ENCODE measurements at places on chromosomes 2 and 18.

DNA sequence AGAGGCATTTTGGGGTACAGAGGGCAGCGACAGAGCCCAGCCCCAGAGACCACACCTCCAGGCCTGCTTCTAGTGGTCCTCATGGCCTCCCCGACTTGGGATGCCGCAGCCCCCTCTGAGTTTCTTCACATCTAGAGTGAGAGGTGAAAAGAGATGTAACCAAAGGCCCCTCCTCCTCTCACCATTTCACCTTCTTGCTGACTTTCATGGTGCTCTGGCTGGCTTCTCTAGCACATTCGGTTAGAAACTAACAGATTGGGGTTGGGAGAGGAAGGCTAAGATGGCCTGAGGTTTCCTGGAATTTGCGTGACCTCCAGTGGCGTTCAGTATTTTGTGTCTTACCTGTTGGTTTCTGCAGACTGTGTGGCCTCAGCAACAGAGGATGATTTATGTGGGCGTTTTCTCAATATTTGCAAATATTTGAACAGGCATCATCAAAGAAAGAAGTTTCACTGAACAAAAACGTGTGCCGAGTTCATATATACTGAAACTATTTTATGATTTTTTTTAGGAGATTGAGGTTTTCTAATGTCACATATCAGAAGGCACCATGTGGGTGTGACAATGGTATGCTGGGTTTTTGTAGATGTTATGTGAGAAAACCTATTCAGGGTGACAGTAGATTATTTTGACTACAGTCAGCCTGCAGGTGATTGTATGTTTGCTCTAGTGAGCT, 69.9 kb upstream of the BCL2L11 start:
- DNase-seq, result no peak

DNA sequence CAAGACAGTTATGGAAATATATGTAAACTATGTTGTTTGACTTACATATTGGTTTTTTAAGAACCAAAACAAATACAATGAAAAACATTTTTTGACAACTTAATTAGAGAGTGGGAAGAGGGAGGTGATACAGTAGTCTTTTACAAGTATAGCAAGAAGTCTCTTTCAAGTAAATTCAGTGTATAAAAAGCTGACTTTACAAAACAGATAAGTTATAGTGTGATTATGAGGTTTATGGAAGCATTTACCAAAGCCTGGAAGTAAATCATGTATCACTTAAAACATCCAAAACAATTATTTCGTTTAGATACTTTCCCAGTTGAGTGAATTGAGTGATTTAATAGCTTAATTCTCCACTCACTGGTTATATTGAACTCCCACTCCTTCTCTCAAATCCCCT, 66.7 kb upstream of the SLC4A10 start:
- no peak for DNase-seq

GRCh38 chr2:10837298-10838266, 25.0 kb upstream of the PDIA6 start:
- no peak for DNase-seq

DNA sequence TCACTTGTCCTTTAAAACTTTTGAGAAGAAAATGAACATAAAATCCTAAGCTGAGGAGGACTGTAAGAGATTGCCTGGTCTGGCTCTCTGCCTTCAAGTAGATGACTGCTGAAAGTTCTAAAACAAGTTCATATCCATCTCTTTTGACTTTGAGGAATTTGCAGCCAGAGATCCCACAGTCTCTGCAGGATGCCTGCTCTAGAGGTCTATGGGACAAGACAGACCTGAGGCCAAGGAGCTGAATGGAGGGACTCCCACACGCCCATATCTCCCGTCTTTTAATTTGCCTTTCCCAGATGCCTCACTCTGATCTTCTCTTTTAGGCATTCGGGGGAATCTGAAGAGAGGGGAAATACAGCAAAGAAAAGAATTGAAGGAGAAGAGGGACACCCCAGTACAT, 255.9 kb upstream of the RASGRP3 start:
- DNase-seq, result no peak

- DNase-seq, result no peak
Measured at GRCh38 chr2:4416431-4416830, 713.1 kb downstream of the DCDC2C start.

DNA sequence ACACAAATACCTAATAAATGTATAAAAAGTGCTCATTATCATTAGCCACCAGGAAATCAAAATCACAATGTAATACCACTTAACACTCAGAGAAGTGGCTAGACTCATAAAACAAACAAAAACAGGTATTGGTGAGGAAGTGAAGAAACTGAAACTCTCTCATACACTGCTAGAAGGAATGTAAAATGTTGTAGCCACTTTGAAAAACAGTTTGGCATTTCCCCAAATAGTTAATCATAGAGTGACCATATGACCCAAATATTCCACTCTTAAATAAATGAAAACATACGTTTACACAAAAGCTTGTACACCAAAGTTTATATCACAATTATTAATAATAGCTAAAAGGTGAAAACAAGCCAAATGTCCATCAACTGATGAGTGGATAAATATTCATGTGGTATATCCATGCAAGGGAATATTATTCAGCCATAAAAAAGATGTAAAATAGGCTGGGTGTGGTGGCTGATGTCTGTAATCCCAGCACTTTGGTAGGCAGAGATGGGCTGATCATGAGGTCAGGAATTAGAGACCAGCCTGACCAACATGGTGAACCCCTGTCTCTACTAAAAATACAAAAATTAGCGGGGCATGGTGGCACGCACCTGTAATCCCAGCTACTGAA, 86.2 kb upstream of the COL5A2 start:
- DNase-seq, result no peak

GRCh38 chr2:236238751-236239150, 25.5 kb downstream of the ASB18 start:
- DNase-seq, result no peak

DNA sequence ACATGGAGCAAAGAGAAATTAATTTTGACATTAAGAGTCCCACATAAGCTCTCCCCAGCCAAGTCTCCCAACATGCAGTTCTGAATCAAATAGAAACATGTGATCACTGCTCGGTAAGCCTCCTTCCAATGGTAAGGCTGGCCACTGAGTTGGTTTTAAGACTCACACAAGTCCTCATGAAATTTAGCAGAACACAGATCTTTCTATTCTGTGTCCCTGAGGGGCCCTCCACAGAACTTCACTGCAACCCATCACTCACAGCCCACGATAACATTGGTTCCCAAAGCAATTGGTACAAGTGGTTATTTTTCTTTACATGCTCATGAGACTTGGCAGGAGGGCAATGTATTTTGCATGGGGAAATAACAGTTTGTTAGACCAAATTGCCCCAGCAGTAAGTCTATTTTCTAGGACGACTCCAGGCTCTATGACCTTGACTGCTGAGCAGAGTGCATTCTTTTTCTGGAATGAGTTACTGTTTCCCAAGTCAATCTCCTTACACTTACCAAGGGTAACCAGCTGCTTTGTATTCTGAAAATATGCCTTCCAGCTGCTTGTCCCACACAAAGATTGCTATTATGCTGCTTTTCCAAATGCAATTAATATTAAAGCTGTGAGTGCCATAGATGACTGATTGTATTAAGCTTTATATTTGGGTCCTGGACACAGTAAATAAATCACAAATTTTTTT, 142.3 kb upstream of the TANK start:
- DNase-seq, result no peak

DNA sequence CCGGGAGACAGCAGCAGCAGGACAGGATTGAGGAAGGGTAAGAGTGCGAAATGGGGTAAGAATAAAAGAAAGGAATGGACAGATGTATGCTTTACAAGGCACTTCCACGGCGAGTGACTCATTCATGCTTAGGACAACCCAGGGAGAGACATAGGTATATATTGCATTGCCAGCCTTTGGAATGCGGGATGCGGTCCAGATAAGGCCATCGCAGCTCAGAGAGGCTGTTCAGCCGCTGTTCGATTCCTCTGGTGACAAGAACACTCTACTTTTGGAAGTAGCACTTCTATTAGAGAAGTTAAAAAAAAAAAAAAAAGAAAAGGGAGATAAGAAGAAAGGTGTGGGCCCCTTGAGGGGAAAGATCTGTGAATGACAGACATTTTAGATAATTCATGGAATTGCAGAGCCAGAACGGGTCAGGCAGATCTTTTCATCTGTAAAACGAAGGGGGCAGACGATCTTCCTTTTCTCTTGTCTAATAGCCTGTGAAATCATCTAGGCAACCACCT, 819 bp upstream of the NCOA1 start:
- DNase-seq, result peak; percentile 52

DNA sequence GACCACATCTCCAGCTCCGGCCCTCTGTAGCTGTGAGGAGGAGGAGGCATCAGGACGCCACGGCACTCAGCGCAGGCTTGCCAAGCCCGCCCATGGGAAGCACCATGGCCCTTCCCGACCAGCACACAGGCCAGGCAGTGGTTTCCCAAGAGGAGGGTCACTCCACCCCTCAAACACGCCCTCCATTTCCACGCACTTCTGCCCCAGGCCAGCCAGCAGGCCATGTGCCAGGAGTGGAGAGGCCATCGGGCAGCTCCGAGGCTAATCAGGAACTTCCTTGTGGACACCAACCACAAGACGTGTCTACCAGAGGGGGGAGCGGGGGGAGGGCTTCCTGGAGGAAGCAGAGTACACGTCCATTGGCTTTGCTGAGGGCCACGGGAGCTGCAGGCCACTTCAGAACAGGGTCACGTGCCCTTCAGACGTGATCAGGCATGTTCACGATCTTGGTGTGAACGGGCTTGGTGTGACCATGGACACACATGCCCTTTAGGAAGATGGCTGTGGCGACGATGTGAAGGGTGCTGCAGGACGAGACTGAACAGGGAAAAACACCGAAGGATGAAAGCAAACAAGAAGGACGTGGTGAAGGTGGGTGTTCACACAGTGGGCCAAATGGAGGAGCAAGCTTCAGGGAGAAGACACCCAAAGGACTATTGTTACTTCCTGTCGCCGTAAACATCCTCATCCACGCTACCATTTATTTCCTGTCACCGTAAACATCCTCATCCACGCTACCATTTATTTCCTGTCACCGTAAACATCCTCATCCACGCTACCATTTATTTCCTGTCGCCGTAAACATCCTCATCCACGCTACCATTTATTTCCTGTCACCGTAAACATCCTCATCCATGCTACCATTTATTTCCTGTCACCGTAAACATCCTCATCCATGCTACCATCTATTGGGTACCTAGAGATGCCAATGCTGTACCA, 6.5 kb upstream of the MTERF4 start:
- no peak for DNase-seq

DNA sequence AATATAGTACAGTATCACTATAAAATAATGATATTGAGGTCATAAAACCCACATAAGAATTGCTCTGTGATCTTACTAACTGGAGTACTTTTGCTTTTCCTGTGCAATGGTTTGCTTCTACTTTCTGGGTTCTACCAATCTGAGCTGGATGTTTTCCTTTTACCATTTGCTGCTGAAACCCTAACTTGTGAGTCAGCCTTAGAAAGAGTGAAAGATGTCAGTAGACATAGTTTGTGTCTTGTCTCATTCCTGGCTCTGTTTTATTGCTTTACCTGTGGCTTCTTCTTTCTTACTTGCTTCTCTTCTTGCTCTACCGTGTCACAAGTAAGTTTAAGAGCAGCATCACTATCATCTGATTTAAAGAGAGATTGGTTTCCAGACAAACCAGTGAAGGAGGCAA, 61.0 kb downstream of the MBD2 start:
- no peak for DNase-seq

DNA sequence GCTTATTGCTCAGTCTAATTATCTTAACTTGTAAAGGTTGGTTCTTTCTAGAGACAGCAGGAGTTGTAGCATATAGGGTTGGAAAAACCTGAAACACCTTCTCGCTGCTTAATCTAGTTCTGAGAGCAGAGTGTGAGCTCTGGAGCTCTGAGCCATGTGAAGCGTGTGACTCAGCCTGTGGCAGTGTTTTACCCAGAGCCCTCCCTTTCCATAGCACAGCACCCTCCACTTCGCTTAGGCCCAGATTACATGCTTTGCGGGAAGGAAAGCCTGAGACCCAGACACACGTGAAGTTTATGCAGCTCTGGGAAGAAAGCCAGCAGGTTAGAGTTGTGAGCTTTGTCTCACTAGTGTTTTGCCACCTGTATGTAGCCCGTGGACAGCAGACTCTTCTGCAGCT, 74.5 kb downstream of the INPP4A start:
- DNase-seq, result no peak

- DNase-seq, result no peak
Measured at GRCh38 chr2:85850451-85850850, 38.3 kb downstream of the ST3GAL5 start.

DNA sequence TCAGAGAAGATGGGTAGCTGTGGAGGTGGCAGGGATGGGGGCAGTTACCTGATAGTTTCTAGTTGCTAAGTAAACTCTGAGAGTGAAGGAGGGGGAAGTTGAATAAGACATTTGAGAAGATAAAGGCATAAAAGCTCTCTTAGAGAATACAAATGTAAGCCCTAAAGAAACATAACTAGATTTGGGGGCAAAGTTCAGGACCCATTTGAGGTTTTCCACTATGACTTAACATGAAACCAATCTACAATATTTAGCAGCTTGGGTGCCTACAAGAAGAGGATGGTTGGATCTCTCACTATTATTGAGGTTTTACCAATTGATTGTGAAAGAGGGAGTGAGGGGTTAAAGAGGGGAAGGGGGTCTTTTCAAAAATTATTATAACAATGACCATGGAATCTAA, 34.4 kb upstream of the LYPD6 start:
- no peak for DNase-seq

DNA sequence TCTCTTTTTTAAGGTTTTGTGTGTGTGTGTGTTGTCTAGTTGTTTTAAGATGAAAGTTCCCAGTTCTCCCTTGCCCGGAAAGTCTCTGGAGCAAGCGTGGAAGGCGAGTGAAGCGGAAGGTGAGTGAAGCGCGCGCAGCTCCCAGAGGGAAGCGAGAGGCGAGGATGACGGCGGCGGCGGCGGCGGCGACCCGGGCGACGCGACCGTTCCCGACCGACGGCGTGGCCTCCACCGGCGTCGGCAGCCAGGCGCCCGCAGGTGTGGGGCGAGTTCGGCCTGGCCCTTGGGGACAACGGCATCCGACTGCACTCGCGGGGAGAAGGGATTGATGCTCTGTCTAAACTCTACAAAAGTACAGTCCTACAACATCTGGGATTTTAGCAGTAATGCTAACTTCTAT, 321.9 kb downstream of the CELF4 start:
- no peak for DNase-seq

- no peak for DNase-seq
Measured at GRCh38 chr18:6150430-6150829, 255.1 kb upstream of the TMEM200C start.

GRCh38 chr2:80530442-80531064, 226.0 kb upstream of the LRRTM1 start:
- no peak for DNase-seq

- peak; percentile 44 for DNase-seq
Measured at GRCh38 chr2:159614534-159615366, 1.6 kb downstream of the BAZ2B start.

GRCh38 chr2:120866483-120867140, 130.9 kb downstream of the GLI2 start:
- DNase-seq, result no peak

DNA sequence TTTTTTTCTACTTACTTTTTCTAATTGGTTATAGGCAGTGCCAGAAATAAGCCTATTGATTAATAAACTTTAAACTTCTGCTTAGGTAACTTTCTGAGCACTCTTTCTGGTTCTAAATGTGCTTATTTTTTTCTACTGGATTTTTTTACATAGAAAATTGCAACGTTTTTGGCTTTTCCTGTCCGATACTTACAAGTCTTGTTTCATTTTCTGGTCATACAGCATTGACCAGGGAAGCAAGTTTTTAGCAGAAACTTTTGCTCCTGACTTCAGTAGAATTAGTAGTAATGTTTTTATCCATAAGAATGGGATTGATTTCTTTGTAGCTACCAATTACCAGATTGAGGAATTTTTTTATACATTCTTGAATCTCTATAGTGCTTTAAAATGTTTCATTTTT, 36.9 kb downstream of the NCKAP5 start:
- DNase-seq, result no peak

GRCh38 chr18:68441241-68441640, 273.7 kb downstream of the TMX3 start:
- DNase-seq, result no peak

Data from HS-5 (cell line).